GM23338 (cell line): ENCODE measurements at places on chromosomes 7 and 10.

DNA sequence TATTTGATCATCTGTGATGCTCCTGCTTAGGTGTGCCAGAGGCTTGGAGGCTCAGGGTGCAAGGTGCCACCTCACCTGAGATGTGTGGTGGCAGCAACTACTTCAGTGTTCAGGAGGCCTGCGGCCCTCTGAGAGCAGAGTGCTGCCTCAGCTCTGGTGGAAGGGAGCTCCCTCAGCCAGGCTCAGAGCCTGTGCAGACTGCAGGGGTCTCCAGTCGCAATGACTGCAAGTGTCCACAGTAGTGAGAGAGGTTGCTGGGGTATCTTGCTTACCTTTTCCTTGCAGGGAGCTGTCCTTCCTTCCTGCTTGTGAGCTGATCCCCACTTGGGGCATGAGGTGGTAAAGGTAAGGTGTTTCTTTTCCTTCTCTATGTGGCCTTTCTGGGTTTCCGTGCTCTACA, 131.0 kb upstream of the GAD2 start:
- no peaks in the 10 kb centered on the region for H3K36me3 ChIP-seq
- no peak overlapping the region for H3K27ac ChIP-seq
- H3K4me3 ChIP-seq = no peak overlapping the region
- H3K4me1 ChIP-seq = no peaks in the 10 kb centered on the region

DNA sequence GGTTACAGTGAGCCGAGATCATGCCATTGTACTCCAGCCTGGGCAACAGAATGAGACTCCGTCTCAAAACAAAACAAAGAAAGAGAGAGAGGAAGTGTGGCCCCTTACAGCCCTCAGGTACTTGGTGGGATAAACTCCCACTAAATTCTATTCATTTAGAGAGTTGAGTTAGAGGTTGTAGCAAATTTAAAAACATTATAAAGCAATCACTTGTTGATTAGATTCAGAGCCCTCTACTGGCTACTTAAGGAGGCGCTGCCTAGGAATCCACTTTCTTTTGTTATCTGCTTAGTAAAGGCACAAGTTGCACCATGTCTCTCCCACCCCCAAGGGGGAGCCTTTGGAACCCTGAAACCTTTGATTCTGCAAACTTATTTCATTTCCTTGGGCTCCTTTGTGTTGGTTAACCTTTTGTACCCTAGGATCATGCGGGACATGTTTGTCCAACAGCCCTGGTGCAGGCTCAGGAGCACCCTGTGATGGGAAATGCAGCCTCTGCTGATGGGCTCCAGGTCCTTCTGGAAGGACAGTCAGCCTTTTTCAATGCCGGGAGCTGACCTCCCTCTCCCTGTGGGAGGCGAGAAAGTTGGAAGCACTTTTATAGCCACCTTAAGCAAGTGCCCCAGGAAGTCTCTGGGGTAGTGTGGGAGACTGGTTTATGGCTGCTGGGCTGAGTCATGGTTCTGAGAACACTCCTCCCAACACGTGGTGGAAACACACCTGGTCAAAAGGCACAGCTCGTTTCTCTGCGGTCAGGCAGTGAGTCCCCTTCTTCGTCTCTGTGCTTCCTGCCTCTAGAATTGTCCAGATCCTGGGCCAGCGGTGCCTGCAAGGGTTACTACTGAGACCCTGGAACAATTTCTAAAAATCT, 2.3 kb downstream of the HKDC1 start:
- DNase-seq = peak; percentile 95
- no peak overlapping the region for H3K27ac ChIP-seq
- no peaks in the 10 kb centered on the region for H3K36me3 ChIP-seq
- H3K4me1 ChIP-seq = no peaks in the 10 kb centered on the region
- H3K27me3 ChIP-seq = no peaks in the 10 kb centered on the region

DNA sequence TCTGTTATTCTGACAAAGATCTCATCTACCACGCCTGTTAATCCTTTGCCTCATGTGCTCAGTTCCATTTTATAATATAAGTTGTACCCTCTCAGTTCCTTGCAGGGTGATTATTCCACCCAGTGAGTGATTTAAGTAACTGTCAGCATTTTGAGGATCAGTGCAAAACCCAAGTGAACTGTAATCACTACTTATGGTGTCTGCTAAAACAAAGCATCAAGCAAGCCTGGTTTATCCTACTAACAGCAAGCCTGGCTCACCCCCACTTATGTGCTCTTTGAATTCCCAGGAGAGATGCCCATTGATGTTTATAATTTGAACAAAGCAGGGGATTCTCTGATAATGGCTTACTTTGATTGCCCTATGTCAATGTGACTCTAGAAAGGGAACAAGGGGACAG, 186.8 kb upstream of the LRGUK start:
- no peak overlapping the region for H3K27ac ChIP-seq
- DNase-seq = no peak
- H3K36me3 ChIP-seq = no peaks in the 10 kb centered on the region
- H3K27me3 ChIP-seq = no peaks in the 10 kb centered on the region
- no peak overlapping the region for H3K4me3 ChIP-seq
- peaks cover 26% of the 10 kb centered on the region for H3K4me1 ChIP-seq

DNA sequence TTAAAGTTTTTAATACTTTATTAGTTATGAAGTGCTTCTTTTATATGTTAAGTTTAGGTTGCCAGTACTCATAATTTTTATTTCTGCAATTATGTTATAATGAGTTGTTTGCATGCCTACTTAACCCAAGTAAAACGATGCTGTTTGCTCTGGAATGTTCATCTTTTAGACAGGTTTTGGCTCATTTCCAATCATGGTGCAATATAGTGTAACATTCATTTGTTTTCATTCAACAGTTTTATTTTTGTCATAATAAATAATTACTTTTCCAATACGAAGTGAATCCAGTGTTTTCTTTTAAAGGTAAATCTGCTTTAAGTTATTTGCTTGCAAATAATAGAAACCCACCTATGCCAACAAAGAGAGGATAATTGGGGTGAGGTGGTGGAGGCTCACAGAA, 22.1 kb downstream of the ARL5B start:
- H3K36me3 ChIP-seq = no peaks in the 10 kb centered on the region
- no peak for DNase-seq
- H3K27ac ChIP-seq = no peak overlapping the region

DNA sequence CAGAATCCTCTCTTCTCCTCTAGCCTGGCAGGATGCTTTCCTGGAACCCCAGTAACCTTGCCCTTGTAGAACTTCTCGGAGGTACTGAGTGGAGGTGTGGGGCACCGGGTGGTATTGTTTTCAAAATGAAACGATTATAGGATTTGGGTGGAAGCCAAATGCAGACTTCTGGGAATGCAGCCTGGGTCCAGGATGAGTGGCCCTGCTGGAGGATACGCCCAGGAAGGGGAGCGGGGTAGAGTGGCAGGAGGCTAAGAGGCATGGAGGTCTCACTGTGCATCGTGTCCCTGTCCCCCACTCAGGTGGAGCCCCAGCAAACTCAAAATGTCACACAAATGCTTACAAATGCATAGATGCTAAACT, 109.1 kb upstream of the PPIF start:
- no peaks in the 10 kb centered on the region for H3K36me3 ChIP-seq
- H3K4me3 ChIP-seq = no peak overlapping the region
- peaks cover 53% of the 10 kb centered on the region for H3K4me1 ChIP-seq
- H3K27me3 ChIP-seq = peaks cover 88% of the 10 kb centered on the region
- no peak for DNase-seq

DNA sequence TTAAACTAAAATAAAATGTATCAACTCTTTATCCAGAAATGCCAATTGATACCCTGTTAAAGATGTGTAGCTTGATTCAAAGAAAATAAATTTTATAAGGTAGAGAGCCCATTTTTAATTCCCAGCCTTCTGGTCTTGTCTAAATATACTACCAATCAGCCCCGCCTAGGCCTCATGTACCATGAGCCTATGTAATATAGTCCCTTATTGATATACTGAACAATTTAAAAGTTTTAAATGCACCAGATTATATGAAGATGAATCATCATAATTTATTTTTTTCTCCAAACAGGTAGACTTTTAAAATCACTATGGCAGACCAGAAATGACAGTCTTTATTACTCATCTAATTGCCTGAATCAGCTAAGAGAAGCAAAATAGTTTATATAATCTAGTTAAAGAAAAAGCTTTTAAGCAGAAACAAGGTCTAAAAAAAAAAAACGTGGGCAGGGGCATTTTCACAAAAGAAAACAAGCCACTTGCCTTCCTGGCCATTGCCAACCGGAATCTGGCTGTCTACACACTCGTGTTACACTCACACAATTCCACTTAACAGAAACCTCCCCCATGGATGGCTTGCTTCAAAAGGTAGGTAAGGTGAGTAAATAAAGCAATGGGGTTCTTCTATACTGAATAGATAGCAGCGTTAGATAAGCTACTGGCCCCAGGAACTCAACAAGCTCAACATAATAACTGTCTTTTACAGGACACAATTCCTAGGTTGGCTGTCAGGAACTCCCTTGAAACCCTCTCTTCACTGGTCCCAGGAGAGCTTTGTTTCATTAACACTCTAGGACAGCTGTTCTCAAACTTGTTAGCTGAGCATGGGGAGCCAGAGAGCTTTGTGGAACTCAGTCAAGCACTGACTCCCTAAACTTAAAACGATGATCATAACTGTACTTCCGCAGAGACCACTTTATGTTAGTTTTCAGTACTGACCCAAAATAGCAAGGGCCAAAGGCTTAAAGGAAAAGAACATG, 37.2 kb downstream of the RAPGEF5 start:
- peak overlapping the region; percentile 35; the same call in 1 of the 2 replicates for H3K27ac ChIP-seq
- DNase-seq = no peak
- no peaks in the 10 kb centered on the region for H3K36me3 ChIP-seq
- no peaks in the 10 kb centered on the region for H3K27me3 ChIP-seq
- peaks cover 18% of the 10 kb centered on the region for H3K4me1 ChIP-seq
- H3K4me3 ChIP-seq = no peak overlapping the region

GRCh38 chr10:32077896-32078485, 21.8 kb upstream of the KIF5B start:
- H3K36me3 ChIP-seq = no peaks in the 10 kb centered on the region
- H3K27me3 ChIP-seq = no peaks in the 10 kb centered on the region
- no peak overlapping the region for H3K4me3 ChIP-seq
- DNase-seq = no peak
- peaks cover 10% of the 10 kb centered on the region for H3K4me1 ChIP-seq

- no peak overlapping the region for H3K4me3 ChIP-seq
- no peak overlapping the region for H3K27ac ChIP-seq
- DNase-seq = no peak
- H3K27me3 ChIP-seq = no peaks in the 10 kb centered on the region
- no peaks in the 10 kb centered on the region for H3K36me3 ChIP-seq
Observed at GRCh38 chr10:86197166-86197790, 169.3 kb downstream of the GRID1 start.
